DMS53 (cell line): ENCODE measurements at places on chromosomes 7 and 10.
A peak's percentile ranks its signal among the peaks of the same experiment; 100 is the strongest.

GRCh38 chr10:94645285-94645684, 38.2 kb upstream of the CYP2C18 start:
- no peak for DNase-seq

- no peak for DNase-seq
Measured at GRCh38 chr10:80542053-80542452, 4.4 kb downstream of the SH2D4B start.

GRCh38 chr10:12445701-12446334, 96.5 kb downstream of the CAMK1D start:
- no peak for DNase-seq

DNA sequence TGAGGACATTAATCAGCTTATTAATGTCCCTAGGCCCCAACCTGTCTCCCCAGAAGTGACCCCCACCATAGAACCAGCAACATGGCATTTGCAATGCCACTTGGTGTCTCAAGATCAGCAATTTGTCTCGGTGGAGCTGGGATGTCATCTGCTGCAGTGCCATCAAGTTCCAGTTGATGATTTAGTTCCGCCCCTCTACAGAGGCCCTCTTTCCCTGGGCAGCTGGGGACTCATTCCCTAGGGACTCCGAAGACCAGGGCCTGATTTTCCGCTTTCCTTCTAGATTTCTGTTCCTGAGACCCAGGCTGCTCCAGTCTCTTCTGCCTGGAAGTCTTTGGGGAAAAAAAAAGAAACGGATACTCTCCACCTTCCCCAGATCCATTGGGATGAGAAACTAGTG, 122.5 kb upstream of the NANOS1 start:
- DNase-seq: no peak

DNA sequence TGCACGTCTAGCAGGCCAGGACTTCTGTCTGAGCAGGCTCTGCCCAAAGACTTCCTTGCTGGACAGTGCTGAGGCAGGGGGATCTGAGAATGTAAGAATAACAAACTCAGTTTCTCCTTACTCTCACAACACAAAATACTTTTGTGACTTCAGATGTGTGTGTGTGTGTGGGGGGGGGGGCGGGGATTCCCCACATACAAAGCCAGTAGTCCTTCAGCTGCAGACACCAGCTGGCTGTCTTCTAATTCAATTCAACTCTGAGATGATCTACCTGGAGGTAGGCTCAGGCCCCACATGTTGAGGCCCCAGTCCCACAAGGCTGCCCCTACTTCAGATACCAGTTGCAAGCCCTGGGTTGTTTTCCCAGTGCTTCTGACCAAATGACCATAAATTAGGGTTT, 4.7 kb upstream of the CXCL12 start:
- no peak for DNase-seq

GRCh38 chr7:140674899-140675701, 2.4 kb downstream of the ADCK2 start:
- peak; percentile 54 for DNase-seq

- DNase-seq: peak; percentile 84
Measured at GRCh38 chr10:103481974-103482531, 3.0 kb upstream of the CALHM3 start.

DNA sequence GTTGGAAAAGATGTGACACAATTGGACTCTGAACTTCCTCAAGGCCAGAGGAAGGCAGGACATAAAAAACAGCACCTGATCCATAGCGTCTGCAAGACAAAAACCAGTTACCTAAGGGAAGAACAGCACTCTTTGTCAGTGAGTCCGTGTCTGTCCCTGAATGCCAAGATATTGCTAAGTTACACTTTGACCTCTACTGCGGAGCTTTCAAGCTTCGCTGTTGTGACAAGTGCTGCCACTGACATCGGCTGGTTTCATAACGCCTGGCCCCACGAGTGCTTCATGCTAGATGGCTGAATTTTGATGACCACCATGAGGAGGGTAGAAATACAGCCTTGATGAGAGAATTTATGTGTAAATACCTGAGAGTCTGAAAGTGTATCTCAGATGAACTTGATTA, 49.7 kb upstream of the JAZF1 start:
- DNase-seq: no peak

GRCh38 chr10:2469802-2470201, 597.5 kb upstream of the PFKP start:
- DNase-seq: no peak

GRCh38 chr7:92423710-92424131, 23.6 kb upstream of the GATAD1 start:
- DNase-seq: peak; percentile 54

DNA sequence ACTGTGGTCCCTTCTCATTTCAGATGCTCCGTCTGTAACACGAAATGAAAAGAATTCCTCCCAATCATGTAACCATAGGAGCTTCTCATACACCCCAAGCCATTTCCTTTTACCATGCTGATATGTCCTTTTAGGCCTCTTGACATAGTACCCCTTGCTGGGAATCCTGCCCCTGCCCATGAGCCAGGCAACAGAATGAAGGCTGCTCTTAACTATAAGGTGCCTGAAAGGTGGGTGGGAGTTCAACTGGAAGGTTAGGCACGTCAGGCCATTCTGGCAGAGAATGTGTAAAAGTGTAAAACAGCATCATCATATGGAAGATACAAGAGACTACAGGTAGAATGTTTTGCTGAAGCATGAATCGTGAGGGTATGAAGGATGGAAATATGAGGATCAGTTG, 22.5 kb downstream of the IL2RA start:
- no peak for DNase-seq

- peak; percentile 35 for DNase-seq
Measured at GRCh38 chr7:98278936-98279335, 2.5 kb upstream of the BRI3 start.

DNA sequence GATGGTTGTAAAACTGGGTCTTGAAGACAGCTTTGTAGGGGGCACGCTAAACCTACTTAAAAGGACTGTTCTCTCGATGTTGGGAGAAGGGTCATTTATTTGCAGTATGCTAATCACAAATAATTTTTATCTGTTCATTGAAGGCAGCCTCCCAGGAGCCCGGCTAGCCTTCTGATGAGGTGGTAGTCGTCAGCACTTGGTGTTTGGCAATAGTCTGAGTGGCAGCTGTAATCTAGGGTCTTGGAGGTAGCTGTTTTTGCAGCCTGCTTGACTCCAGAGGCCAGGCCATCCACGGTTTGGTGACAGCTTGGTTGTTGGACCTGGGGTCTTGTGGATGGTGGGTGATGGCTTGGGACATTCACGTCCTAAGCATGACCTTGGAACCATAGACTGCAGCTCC, 2.2 kb downstream of the GTF2IRD1 start:
- no peak for DNase-seq

- peak; percentile 100 for DNase-seq
Measured at GRCh38 chr10:99619851-99620710, at the start of gene SLC25A28. SLC25A28 (minus strand) TSS chr10:99620439; CDS start chr10:99620335, 104 bp downstream.

- no peak for DNase-seq
Measured at GRCh38 chr10:52438119-52438518, 124.0 kb downstream of the DKK1 start.

DNA sequence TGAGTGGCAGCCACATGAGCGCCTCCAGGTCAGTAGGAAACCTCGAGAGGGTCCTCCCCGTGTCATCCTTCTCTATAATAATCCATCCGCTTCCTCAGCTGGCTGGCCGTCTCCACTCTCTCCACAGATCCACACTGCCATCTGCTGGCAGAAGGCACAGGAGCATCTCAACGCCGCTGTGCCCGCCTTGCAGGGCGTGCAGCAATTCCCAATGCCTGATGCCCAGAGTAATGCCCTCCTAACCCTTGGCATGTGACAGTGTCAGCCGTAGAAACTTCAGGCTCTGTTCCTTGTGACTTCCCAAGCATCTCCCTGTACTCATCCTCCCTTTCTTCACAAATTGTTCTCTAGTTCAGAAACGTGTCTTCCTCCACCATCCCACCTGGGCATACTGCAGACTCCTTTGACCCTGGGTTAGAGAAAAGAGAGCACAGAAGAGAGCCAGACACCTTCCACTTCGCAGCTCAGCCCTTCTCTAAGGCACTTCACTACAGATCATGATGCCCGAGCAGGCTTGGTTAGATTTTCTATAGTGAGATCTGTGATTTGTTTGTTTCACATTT, 70.8 kb downstream of the XPNPEP1 start:
- peak; percentile 89 for DNase-seq

- DNase-seq: no peak
Measured at GRCh38 chr10:74755273-74755672, 71.1 kb upstream of the KAT6B start.

- no peak for DNase-seq
Measured at GRCh38 chr7:136272934-136273333, 295.8 kb upstream of the MTPN start.

GRCh38 chr7:26603631-26604030, 260.8 kb downstream of the SKAP2 start:
- DNase-seq: peak; percentile 78

GRCh38 chr7:26857506-26858240, 6.7 kb downstream of the SKAP2 start:
- no peak for DNase-seq

DNA sequence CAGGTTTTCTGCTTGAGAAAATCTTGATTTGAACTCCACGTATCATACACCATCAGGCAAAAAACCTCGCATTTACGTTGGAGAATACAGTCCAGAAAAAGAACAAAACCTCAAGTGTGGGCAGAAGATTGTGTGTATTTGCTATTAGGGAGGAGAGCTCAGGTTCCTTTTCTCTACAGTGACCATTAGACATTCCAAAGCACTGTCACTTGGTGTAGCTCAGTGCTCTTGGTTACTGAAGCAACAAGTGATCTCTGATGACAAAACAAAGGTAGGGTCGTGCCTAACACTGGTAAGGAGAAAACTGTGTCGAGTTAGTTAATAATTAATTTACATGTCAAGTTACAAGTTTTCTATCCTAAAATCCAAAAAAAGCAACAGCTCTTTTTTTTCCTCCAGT, 72.6 kb downstream of the C1GALT1 start:
- peak; percentile 53 for DNase-seq

- peak; percentile 30 for DNase-seq
Measured at GRCh38 chr7:95342642-95343307, 18.4 kb upstream of the PON1 start.

DNA sequence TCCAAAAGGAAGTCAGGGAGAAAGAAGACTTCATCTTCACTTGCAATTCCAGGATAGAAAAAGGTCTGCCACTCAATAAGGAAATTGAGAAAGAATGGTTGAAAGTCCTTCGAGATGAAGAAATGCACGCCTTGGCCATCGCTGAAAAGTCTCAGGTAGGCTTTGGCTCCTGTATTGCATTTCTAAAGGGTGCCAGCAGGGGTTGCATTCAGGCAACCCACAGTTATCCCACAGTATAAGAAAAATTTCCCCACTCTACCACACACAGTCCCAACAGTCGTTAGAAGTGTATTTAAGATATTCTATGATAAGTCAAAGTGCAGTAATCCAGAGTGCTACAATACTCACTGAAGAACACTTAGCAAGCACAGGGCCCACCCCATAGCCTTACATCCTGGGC, 93.4 kb upstream of the FGL2 start:
- DNase-seq: peak; percentile 15

- no peak for DNase-seq
Measured at GRCh38 chr7:110210941-110211608, 879.9 kb upstream of the LRRN3 start.

DNA sequence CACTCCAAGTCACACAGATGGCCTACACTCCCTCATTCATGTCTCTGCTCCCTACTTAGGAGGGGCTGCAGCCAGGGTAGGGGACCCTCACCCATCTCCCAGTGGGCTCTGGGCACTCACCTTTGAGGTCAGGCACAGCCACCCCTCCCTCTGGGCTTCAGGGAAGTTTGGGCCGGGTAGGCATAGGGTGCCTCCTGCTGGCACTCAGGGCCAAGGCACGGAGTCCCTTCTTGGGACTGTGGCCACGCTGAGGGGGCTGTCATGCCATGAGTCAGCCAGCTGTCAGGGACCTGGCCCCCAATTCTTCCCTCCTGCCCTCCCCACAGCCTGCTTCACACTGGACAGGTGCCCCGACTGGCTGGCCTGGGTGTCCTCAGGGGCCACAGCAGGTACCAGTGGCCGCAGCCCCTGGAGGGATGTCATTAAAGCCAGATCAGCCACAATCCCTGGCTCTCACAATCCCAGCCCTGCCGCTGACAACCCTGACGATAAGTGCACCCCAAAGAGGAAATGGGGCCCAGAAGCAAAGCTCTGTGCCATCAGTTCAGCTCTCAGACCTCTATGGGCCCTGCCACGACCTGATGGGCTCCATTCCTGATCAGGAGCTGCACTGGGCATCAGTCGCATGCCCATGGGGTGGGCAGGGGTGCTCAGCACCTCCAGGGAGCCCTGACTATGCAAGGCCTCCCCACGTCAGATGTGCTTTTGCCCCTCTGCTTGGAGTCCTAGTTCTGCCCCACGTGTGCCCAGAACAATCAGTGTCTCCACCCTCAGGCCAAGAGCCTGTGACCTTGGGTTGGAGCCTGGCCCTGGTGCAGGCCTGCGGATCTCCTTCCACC, 34.1 kb upstream of the RET start:
- DNase-seq: no peak

DNA sequence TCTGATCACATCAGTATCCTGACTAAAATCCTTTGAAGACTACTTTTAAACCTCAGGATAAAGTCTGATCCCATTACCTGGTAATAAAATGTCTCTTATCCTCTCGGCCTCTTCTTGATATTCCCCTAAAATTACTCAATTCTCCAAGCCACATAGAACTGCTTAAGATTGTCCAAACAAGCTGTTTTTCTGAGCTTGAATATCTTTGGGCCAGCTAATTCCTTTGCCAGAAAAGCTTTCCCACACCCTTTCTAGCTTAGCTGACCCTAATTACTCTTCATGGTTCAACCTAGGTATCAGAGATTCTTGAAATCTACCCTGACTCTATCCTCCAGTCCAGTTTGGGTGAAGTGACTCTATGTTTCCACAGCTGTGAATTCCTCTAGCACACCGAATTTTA, 328.6 kb downstream of the CRPPA start:
- DNase-seq: no peak

DNA sequence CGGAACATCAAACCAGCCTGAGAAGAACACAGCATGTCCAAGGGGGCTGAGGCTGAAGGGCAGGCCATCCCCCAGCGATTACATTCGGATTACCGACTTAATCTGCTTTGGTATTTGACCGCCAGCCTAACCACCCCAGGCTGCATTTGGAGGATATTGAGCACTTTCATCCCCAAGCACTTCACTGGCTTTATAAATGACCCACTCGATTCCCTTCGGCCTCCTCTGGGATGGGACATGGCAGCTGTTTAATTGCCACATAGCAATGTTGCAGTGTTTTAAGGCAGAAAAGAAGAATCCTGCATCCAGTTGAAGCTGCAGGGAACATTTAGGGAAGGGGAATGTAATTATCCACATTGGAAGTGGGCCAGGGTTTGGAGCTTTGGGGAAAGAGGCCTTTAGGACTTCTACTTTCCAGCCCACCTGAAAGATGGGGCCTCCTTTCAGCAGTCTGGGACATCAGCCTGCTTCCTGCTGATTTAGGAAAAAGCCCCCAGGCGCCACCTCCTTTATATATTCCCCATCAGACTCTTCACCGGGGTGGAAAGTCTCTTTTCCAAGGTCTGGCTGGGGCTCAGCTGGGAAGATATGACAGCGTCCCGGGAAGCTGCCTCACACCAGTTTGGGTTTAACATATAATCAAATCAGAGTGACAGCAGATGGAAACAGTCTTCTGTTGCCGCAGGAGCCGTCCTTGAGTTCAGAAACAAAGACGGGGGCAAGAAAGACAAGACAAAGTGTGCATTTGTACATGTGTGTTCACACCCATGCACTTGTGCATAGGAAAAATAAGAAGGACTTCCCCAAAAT, 9.2 kb downstream of the DPCD start:
- no peak for DNase-seq

GRCh38 chr7:135976312-135977006, 700 bp downstream of the MTPN start:
- DNase-seq: peak; percentile 77

GRCh38 chr7:122219253-122219865, 75.3 kb upstream of the AASS start:
- DNase-seq: peak; percentile 61

GRCh38 chr10:99975942-99976809, 33.6 kb downstream of the DNMBP start:
- no peak for DNase-seq
